Stimulated activated CD4-positive, alpha-beta T cell treated with anti-CD3 and anti-CD28 coated beads, TNF-alpha, amount 100 ng/mL, for 24 hours (primary cell): ENCODE measurements at places on chromosomes 6 and 20.

- DNase-seq = no peak
These were observed 95.5 kb downstream of the NCR2 start for GRCh38 chr6:41430875-41431274.

DNA sequence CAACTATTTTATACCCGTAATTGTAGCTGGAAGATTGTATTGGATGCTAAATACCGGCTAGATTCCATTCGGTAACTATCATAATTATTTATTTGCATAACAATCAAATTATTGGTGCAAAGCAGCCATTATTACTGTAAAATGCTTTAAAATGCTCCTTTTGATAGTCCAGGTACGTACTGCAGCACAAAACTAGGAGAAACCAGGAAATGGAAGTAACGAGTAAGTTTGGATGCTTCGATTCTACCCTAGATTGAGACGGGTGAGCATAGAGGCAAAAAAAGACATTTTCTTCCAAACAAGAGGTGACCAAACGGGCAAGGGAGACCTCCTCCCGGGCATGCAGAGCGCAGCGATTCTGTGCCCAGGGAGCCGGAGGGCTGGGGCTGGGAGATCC lies 469 bp upstream of the XRN2 start:
- DNase-seq = no peak

GRCh38 chr20:33883164-33883563 lies 72.0 kb downstream of the CHMP4B start:
- no peak for DNase-seq

DNA sequence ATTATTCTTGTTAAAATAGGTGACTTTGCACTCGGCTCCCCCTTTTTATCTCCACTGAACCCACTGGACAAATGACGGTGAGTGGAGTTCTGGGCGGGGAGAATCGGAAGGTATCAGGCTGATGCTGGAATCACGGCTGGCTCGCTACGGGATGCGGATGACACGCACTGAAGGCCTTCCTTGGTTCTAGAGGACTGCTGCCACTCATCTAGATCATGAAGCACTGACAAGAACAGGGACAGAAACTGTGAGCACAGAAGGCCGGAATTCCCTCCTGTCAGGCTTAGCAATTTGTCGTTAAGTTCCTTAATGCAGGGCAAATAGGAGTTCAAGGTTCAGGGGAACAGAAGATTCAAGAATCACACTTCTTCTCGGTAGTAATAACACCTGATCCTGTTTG lies 89.9 kb upstream of the MPC1 start:
- DNase-seq = no peak

GRCh38 chr6:142796571-142796970 lies 148.4 kb downstream of the HIVEP2 start:
- DNase-seq = no peak

DNA sequence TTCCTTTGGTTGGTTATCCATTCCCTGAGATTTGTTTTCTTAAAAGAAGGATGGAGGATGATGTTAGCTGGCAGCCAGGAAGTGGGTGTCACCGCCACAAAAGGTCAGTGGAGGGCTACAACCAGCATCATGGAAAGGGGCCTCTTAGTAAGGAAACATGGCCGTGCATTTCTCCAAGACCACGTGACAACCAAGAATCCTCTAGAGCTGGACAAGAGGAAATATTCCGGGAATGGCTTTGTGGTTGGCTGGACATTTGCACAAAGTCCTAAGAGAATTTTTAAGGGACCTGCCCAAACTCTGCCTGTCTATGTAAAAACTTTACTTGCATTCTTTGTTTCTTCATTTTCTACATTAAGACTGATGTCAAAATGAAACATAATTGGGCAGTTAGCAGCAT lies 399.9 kb upstream of the MARCKS start:
- no peak for DNase-seq

DNA sequence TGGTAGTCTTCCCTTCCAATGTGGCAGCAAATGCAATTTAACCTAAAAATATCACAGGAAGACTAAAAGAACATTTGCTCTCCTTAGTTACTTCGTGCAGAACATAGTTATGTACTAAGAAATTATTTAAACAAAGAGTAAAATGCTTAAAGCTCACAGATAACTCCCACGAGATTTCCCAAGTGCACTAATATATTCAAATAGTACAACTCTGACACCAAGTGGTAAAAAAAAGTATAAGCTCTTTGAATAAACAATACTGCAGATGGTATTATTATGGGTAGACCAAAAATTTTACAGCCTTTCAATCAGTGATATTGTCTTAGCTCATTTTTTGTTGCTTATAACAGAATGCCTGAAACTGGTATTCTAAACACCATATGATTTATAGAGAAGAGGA lies 52.8 kb upstream of the FILIP1 start:
- no peak for DNase-seq

GRCh38 chr6:157688960-157689599 lies 134.0 kb upstream of the SNX9 start:
- no peak for DNase-seq

DNA sequence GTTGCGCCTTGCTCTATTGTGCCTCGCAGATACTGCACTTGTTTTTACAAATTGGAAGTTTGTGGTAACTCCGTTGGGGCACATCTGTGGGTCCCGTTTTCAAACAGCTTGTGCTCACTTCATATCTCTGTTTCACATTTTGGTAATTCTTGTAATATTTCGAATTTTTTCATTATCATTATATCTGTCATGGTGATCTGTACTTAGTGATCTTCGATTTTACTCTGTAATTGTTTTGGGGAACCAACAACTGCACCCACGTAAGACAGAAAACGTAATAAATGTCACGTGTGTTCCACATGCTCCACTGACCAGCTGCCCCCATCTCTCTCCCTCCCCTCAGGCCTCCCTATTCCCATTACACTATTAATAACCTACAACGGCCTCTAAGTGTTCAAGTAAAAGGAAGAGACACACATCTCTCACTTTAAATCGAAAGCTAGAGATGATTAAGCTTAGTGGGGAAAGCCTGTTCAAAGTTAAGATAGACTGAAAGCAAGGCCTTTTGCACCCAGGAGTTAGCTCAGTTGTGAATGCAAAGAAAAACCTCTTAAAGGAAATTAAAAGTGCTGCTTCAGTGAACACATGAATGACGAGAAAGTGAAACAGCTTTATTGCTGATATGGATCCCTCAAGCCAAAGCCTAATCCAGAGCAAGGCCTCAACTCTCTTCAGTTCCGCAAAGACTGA lies 26.9 kb downstream of the TTLL2 start:
- no peak for DNase-seq

GRCh38 chr20:8121666-8122065 lies 10.4 kb upstream of the PLCB1 start:
- no peak for DNase-seq

GRCh38 chr20:50569864-50570836 lies 60.0 kb downstream of the PTPN1 start:
- no peak for DNase-seq

GRCh38 chr6:87378947-87379346 lies 28.8 kb upstream of the CFAP206 start:
- no peak for DNase-seq

- no peak for DNase-seq
These were observed 19.5 kb downstream of the HCK start for GRCh38 chr20:32071395-32072167.

GRCh38 chr6:4773181-4773580 lies 3.0 kb upstream of the CDYL start:
- no peak for DNase-seq

GRCh38 chr6:63795006-63795405 lies 159.4 kb downstream of the PHF3 start:
- DNase-seq = no peak

GRCh38 chr6:47967843-47968242 lies 143.2 kb downstream of the PTCHD4 start:
- DNase-seq = no peak

DNA sequence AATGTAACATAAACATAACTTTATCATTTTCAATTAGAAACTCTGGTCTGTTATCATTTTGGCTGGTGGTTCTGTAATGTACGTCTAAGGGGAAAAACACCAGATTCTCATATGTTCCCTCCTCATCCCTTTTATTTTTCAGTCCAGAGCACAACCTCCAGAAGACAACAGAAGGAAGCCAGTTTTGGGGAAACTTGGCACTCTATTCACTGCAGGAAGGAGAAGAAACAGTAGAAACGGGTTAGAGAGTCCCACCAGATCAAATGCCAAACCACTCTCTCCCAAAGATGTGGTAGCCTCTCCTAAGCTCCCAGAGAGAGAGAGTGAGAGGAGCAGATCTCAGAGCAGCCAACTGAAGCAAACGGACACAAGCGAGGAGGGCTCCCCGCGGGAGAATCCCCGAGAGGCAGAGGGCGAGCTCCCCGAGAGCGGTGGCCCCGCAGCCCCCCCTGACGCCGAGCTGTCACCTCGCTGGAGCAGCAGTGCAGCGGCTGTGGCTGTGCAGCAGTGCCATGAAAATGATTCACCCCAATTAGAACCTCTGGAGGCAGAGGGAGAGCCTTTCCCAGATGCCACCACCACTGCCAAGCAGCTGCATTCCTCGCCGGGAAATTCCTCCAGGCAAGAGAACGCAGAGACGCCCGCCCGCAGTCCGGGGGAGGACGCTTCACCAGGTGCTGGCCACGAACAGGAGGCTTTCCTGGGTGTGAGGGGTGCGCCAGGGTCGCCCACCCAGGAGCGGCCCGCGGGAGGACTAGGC lies 117.8 kb downstream of the RTN4IP1 start:
- DNase-seq = peak; percentile 30

GRCh38 chr20:53298260-53298659 lies 295.4 kb downstream of the ZNF217 start:
- DNase-seq = no peak

GRCh38 chr20:14879839-14880238 lies 542.4 kb upstream of the FLRT3 start:
- DNase-seq = no peak

- no peak for DNase-seq
These were observed 5.7 kb downstream of the RSPO3 start for GRCh38 chr6:127124172-127124571.

- DNase-seq = no peak
These were observed 43.5 kb upstream of the GTSF1L start for GRCh38 chr20:43770342-43770741.

DNA sequence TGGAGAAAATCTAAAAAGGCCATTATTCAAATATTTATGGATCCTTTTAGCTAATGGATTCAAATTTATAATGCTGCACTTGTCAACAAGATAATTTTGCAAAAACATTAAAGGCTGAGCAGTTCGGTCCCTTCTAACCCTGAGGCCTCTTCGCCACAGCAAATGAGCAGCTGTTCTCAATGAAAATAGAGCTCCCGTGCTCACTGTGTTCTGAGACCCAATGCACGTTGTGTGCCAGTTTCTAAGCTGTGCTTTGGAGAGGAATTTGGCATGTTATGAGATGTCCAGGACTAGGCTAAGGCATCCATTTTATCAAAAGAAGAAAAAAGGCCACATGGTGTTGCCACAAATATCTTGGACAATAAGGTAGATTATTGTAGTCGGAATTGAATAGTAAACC lies 220.1 kb upstream of the TSHZ2 start:
- DNase-seq = no peak

GRCh38 chr6:149176971-149177667 lies 140.4 kb upstream of the TAB2 start:
- no peak for DNase-seq

DNA sequence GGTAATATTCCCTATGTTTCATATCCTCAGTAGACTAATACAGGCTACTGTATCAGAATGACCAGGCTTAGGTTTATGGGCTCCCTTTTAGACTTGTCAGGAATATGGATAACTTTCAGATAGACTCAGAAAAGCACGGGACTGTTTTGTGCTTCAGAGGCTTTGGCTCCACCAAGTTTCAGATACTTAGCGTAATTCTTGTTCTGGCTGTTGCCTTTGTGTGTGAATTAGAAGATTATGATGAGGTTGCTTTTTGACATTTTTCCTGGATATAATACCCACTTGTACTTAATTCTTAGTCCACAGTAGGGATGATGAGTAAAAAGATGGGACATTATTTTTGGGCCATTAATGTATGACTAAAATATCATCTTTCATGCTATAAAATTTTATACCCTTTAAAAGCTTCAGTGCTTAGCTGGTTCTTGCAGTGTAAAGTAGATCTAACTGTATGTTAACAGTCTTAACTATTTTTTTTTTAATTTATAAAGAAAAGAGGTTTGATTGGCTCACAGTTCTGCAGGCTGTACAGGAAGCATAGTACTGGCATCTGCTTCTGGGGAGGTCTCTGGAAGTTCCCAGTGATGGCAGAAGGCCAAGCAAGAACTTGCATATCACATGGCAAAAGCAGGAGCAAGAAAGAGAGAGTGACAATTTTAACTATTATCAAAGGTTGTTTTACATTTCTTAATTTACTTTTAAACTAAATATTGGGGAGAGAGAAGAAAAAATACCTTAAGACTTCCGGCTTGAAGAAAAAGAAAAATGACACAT lies 120.7 kb downstream of the ZFAND3 start:
- no peak for DNase-seq

- DNase-seq = no peak
These were observed 118.2 kb downstream of the PACRG start for GRCh38 chr6:162845972-162846371.

- DNase-seq = no peak
These were observed 130.2 kb upstream of the HDDC2 start for GRCh38 chr6:125431971-125432370.

- no peak for DNase-seq
These were observed 102.4 kb upstream of the HSF2 start for GRCh38 chr6:122297010-122297409.

- no peak for DNase-seq
These were observed 16.9 kb upstream of the UQCC2 start for GRCh38 chr6:33728438-33728837.

DNA sequence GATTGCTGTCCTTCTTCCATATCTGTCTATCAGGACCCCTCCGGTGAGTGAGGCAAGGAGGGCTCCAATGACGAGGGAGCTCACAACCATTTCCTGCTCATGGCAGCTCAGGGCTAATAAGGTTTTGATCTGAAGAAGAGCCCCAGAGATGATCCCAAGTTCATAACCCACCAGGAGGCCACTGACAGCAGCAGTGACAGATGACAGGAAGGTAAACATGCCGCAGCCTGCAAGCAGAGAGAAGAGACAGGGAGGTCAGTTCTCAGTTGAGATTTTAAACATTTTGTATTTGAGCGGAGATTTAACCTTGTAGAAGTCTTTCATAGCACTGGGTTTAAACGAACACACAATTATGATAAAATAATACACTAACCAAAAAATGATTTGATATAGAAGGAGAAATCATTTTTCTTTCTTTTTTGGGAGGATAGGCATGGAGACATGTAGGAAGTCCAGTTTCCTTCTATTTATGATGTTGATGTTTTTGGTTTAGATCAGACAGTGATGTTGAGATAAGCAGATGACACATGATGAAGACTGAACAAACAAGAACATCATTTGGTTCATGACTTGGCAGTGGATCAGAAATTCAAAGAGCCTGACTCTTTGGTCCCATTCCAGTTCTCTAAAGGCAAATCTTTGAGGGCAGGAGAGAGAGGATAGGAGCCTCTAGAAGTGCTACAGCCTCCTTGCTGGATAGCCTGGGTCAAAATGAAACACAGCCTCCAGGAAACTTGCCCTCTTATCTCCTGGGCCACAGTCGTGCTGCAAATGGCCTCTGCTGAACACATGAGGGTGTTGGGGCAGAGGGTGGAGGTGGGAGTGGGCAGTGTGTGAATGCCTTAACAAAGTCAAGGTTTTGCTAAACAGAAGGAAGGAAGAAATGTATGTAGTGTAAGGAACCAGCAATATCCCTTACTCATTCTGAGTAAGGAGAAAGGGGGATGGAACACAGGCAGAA lies 22.6 kb downstream of the SLC2A12 start:
- no peak for DNase-seq
